ENCODE measurements at places on chromosomes 11 and 22.

- H3K4me1 ChIP-seq: no peaks in the 10 kb centered on the region
- no peak overlapping the region for H3K27ac ChIP-seq
- DNase-seq: no peak
- no peaks in the 10 kb centered on the region for H3K36me3 ChIP-seq
Measured at GRCh38 chr11:134901955-134902918, 490.2 kb upstream of the B3GAT1 start.

- H3K4me1 ChIP-seq: peaks cover 21% of the 10 kb centered on the region
- H3K4me3 ChIP-seq: no peak overlapping the region
- peaks cover 32% of the 10 kb centered on the region for H3K27me3 ChIP-seq
- DNase-seq: no peak
Measured at GRCh38 chr11:46335890-46336562, 11.2 kb upstream of the DGKZ start.

DNA sequence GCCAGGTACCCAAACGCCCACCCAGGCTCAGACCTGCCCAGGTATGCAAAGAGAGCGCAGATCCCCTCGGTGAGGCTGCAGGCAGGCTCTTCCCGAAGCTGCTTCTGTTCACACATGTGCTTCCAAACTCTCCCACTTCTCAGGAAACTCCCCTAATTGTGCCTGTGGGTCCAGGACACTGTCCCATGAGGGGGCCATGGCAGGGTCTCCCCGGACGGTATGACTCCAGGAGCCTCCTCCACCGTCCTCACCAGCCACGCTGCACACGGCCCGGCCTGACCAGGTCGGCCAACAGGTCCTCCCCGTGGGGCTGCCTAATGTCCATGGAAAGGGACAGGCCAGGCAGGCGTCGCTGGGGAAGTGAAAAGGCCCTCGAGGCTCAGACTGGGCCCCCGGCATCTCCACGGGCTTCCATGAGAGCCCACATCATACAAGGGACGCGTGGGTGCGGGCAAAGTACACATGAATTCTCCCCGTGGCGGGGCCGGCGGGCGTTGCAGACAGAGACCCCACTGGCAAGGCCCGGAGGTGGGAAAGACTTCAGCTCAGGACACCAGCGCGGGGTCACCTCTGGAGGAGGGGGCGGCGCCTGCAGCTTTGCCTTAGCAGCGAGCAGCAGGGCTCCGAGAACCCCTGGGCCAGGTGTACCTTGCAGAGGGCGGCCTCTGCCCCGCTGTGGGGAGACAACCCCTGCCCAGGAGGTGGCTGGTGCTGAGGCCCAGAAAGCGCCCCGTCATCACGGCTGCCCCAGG is 526.1 kb downstream of the BRD1 start:
- no peaks in the 10 kb centered on the region for H3K27me3 ChIP-seq
- H3K4me1 ChIP-seq: no peaks in the 10 kb centered on the region
- H3K27ac ChIP-seq: no peak overlapping the region
- no peaks in the 10 kb centered on the region for H3K36me3 ChIP-seq
- no peak overlapping the region for H3K4me3 ChIP-seq

GRCh38 chr11:75428281-75428724 is 4.7 kb downstream of the KLHL35 start:
- H3K36me3 ChIP-seq: peaks cover 12% of the 10 kb centered on the region
- peak overlapping the region; percentile 80 for H3K4me3 ChIP-seq
- DNase-seq: peak; percentile 64
- H3K27ac ChIP-seq: peak overlapping the region; percentile 34
- H3K27me3 ChIP-seq: peaks cover 53% of the 10 kb centered on the region
- H3K4me1 ChIP-seq: peaks cover 20% of the 10 kb centered on the region

DNA sequence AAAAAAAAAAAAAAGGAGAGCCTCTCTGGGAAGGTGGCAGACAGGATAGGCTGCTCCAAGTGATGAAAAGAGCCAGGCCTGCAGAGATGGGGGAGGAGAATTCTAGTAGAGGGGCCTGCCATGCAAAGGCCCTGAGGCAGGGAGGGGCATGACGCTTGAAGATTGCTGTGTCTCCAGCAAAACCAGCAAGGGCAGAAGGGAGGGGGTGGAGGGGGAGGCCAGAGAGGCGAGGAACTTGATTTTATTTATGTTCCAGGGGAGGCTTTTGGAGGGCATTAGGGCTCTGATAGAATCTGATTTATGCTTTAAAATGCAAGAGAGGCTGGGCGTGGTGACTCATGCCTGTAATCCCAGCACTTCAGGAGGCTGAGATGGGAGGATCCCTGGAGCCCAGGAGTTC is 16.7 kb upstream of the PACSIN2 start:
- DNase-seq: no peak
- H3K27me3 ChIP-seq: no peaks in the 10 kb centered on the region
- H3K27ac ChIP-seq: no peak overlapping the region
- no peak overlapping the region for H3K4me3 ChIP-seq
- H3K36me3 ChIP-seq: no peaks in the 10 kb centered on the region

DNA sequence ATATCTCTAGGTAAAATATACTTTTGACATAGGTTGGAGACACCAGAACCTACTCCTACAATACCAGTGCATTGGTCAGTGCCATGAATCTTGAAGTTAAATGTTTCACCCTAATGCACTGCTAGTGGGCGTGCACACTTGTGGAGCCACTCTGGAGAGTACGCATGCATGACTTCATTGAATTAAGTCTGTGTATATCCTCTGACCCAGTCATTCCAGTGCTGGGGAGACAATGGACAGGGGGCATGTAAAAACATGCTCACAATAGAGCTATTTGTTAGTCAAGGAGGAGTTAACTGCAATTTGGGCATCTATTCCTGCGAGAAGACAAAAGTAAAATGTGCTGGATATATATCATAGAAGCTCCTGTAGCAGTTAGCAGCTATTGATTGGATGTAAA is 335.4 kb upstream of the NCAM1 start:
- peaks cover 6% of the 10 kb centered on the region for H3K27me3 ChIP-seq
- H3K4me3 ChIP-seq: no peak overlapping the region
- no peak overlapping the region for H3K27ac ChIP-seq
- H3K36me3 ChIP-seq: no peaks in the 10 kb centered on the region

- DNase-seq: no peak
- no peaks in the 10 kb centered on the region for H3K4me1 ChIP-seq
- H3K4me3 ChIP-seq: no peak overlapping the region
- H3K27ac ChIP-seq: no peak overlapping the region
- H3K27me3 ChIP-seq: no peaks in the 10 kb centered on the region
- H3K36me3 ChIP-seq: peaks cover 2% of the 10 kb centered on the region
Measured at GRCh38 chr11:11320825-11321224, 32.2 kb downstream of the CSNK2A3 start.

- peaks cover 5% of the 10 kb centered on the region for H3K4me1 ChIP-seq
- no peak overlapping the region for H3K27ac ChIP-seq
- no peaks in the 10 kb centered on the region for H3K36me3 ChIP-seq
Measured at GRCh38 chr11:113645593-113646349, 60.3 kb downstream of the TMPRSS5 start.

DNA sequence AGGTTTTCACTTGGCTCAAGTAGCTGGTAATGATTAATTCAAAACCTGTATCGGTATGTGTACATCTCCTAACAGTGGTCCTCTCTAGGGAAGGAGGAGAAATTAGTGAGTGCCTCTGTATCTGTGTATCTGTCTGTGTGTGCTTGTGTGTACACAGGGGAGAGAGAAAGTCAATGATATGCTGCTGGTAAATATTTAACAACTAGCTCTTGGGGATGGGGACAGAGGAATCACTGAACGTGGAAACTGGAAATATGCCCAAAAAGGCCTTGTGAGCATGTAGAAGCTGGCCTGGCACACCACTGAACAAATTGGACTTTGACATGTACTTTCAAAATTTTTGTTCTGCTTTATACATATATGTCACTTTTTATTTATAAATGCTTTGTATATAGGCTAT is 214.0 kb upstream of the SYN3 start:
- H3K36me3 ChIP-seq: no peaks in the 10 kb centered on the region
- no peak overlapping the region for H3K27ac ChIP-seq
- no peak overlapping the region for H3K4me3 ChIP-seq
- no peaks in the 10 kb centered on the region for H3K27me3 ChIP-seq
- H3K4me1 ChIP-seq: no peaks in the 10 kb centered on the region
- DNase-seq: no peak

- no peak overlapping the region for H3K27ac ChIP-seq
- H3K36me3 ChIP-seq: peaks cover 31% of the 10 kb centered on the region
- H3K4me3 ChIP-seq: no peak overlapping the region
- DNase-seq: no peak
- no peaks in the 10 kb centered on the region for H3K27me3 ChIP-seq
Measured at GRCh38 chr11:68261749-68262543, 9.8 kb downstream of the C11orf24 start.

DNA sequence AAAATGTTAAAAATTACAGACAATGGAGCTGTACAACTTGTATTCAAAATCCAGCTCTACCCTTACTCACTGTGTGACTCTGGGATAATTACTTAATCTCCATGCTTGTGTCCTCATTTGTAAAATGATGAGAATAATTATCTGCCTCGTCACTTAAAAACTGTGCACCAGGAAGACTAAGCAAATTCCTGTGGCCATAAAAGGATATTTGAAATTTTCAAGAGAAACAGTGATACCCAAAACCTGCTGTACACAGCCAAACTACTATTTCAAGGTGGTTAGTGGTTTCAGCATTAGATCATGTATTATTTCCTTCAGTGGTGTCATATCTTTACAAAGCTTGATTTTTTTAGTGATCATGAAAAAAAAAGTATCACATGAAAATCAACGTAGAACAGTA is 136.9 kb downstream of the METTL15 start:
- peaks cover 1% of the 10 kb centered on the region for H3K36me3 ChIP-seq
- H3K4me1 ChIP-seq: no peaks in the 10 kb centered on the region
- no peak overlapping the region for H3K4me3 ChIP-seq

- H3K27ac ChIP-seq: no peak overlapping the region
- H3K4me3 ChIP-seq: no peak overlapping the region
- no peaks in the 10 kb centered on the region for H3K36me3 ChIP-seq
- no peak for DNase-seq
Measured at GRCh38 chr22:24474649-24475255, 20.4 kb upstream of the UPB1 start.

- no peaks in the 10 kb centered on the region for H3K36me3 ChIP-seq
- H3K27ac ChIP-seq: no peak overlapping the region
- no peak for DNase-seq
- H3K4me1 ChIP-seq: no peaks in the 10 kb centered on the region
Measured at GRCh38 chr11:28529540-28530410, 421.6 kb downstream of the METTL15 start.

GRCh38 chr11:129315781-129316579 is 59.7 kb upstream of the BARX2 start:
- H3K4me1 ChIP-seq: no peaks in the 10 kb centered on the region
- no peak overlapping the region for H3K27ac ChIP-seq
- peaks cover 4% of the 10 kb centered on the region for H3K27me3 ChIP-seq
- H3K36me3 ChIP-seq: no peaks in the 10 kb centered on the region

DNA sequence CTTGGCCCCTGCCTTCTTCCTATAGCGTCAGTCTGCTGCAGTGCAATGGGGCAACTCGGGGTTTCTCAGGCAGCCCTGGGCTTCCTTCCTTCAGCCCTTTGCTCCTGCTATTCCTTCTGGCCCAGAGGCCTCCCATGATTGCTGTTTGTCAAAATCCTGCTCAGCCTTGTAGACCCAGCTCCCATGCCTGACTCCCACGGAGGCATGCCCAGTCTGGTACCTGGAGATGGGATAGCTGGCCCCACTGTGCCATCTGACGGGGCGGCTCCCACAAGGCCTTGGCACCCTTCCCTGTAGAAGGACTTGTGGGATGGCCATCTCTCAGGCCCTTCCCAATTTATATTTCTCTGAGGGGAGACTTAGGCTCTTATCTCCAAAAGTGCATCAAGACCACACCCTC is 590 bp upstream of the CD6 start:
- H3K4me1 ChIP-seq: peaks cover 43% of the 10 kb centered on the region
- peaks cover 9% of the 10 kb centered on the region for H3K27me3 ChIP-seq
- no peak for DNase-seq
- peaks cover 27% of the 10 kb centered on the region for H3K36me3 ChIP-seq
- H3K4me3 ChIP-seq: peak overlapping the region; percentile 86
